ENCODE measurements at places on chromosomes 4 and X.

DNA sequence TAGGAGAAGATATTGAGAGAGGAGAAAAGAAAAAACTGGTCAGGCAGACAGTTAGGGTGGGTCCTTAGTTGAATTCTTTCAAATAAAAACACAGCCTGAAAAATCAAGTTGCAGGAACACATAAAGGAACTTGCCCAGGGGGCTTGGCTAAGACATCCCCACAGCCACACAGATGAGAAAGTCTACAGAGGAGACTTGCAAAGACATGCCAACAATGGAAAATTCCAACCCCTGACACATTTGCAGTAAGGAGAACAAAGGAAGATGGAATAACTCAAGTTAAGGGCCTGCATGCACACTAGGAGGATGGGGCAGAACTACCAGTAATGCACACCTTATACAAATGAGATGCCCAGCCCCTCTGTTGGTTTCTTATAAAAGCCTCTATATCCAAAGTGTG lies 197.6 kb downstream of the CPXCR1 start:
- no peak for DNase-seq

- DNase-seq = no peak
Measured at GRCh38 chr4:158756588-158756987, 12.2 kb upstream of the FNIP2 start.

GRCh38 chr4:81666491-81666890 lies 194.8 kb upstream of the RASGEF1B start:
- no peak for DNase-seq

- DNase-seq = no peak
Measured at GRCh38 chr4:6393544-6394475, 78.6 kb downstream of the PPP2R2C start.

DNA sequence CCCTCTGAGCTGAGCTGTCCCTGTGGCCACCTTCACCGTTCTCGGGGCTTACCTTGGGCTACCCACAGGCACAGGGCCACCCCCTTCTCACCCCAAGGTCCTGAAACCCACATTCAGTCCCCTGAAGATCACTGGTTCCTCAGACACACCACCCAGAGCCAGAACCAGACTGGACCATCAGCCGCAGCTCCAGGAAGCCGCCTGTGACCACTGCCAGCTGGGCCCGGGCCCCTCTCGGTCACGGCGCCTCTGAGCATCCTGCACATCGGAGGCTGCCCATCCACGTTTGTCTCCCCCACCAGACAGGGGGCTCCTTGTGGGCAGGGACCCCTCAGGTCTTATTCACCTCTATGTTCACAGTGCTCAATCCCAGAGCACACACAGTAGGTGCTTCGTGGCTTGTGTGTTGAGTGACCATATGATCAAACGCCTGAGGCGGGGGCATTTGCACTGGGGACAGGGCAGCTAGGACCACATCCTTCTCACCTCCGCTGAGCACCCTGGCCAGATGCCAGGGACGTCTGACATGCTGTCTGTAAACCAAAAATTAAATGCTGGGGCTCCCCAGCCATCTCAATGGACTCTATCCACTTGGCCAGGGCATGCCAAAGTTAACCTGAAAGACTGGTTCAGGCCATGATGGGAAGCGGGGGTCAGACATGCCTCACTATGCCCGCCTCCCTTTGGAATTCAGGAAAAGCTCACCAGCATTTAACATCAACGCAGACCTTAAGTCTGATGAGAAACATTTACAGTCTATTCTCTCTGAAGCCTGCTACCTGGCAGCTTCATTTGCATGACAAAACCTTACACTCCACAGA lies 109.4 kb upstream of the AFAP1 start:
- no peak for DNase-seq

GRCh38 chrX:112866175-112866574 lies 25.5 kb upstream of the AMOT start:
- no peak for DNase-seq

DNA sequence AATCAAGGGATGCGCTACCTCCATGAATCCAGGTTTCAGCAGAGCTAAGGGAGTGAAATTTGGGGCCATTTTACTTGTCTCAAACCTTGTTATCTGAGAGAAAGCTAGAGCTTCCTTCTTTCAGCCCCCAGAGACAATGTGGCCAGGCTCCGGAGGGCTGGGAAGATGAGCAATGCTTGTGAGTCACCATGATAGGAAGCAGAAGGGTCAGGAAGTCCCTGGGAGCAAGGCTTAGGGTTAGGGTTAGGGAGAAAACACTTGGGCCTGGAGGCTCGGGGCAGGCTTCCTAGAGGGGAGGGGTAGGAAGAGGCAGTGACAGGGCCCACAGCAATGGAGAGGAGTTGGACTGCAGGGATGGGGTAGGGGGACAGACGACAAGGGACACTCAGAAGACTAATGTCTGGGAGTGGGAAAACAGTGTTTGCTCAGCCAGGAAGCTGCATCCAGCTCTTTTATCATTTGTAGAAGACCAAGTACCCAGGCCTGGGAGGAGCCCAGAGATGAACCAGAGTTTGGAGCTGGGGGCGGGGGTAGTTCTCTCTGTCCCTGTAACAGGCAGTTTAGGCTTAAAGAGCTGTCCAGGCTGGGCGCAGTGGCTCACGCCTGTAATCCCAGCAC lies 16.4 kb upstream of the PORCN start:
- no peak for DNase-seq

DNA sequence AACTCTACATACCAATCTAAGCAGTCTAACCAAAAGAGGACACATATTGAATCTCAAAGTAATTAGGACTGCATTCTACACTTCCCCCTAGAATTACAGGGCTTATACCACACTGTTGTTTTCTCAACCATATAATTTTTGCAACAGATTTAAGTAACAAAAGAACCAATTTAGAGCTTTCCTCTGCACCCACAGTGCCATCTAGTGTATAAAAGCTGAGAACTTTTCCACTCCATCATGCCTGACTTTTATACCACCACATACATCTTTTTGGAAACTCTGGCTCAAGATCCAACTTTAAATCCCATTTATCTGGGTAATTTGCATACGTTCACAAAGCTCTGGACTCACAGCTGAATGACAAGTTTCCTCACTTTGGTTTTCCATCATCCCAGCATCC lies 99.5 kb downstream of the EFHC2 start:
- no peak for DNase-seq

- no peak for DNase-seq
Measured at GRCh38 chr4:131531087-131531486, 1618.0 kb upstream of the PCDH10 start.

DNA sequence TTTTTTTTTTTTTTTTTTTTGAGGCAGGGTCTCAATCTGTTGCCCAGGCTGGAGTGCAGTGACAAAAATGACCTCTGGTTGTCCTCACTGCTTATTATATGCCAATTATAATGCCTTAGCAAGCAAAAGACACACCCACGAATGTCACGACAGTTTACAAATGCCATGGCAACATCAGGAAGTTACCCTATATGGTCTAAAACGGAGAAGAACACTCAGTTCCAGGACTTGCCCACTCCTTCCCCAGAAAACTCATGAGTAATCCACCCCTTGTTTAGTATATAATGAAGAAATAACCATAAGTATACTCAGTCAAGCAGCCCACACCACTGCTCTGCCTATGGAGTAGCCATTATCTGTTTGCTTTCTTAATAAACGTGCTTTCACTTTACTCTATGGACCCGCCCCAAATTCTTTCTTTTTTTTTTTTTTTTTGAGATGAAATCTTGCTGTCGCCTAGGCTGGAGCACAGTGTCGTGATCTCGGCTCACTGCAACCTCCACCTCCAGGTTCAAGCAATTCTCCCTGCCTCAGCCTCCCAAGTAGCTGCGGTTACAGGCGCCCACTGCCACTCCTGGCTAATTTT lies 106.2 kb downstream of the SMIM20 start:
- no peak for DNase-seq

GRCh38 chr4:168496834-168497233 lies at the start of gene PALLD:
Gene PALLD (plus strand): TSS chr4:168497052.
- DNase-seq = no peak

- DNase-seq = no peak
Measured at GRCh38 chr4:36446275-36446674, 164.9 kb downstream of the DTHD1 start.
